Endodermal cell (in vitro differentiated cells): ENCODE measurements at places on chromosomes 1 and 21. TPM values are rescaled to one million over a fixed set of nuclear protein-coding genes. Genes with fewer than 3 reads are reported as not detected.

Gene HCRTR1
- not detected in 3 replicates for total RNA-seq

Gene LMOD1
- total RNA-seq: 0.46 to 0.60 TPM (median 0.49 TPM) in 3 replicates

Gene EPB41
- 55.7 and 60.3 TPM in 2 replicates for total RNA-seq

Gene NHLH1
- total RNA-seq: 0.38 and 0.57 TPM in 2 replicates

Gene SPSB1
- 10.3 to 26.9 TPM (median 25.2 TPM) in 3 replicates for total RNA-seq

Gene AMPD1
- total RNA-seq: not detected in 2 replicates

Gene CRYBG2
- total RNA-seq: 9.0 and 10.3 TPM in 2 replicates

Gene TTC24
- not detected in 3 replicates for total RNA-seq

Gene NPR1
- total RNA-seq: 2.1 to 3.6 TPM (median 2.7 TPM) in 3 replicates

Gene CFHR1
- total RNA-seq: not detected in 2 replicates

Gene ASH1L
- total RNA-seq: 28.6 and 37.0 TPM in 2 replicates

Gene DIP2A
- total RNA-seq: 39.3 and 51.0 TPM in 2 replicates

Gene DHX9
- total RNA-seq: 278 and 283 TPM in 2 replicates

Gene CLCNKB
- total RNA-seq: 3.6 to 5.7 TPM (median 3.8 TPM) in 3 replicates

- H3K27me3 ChIP-seq: no peaks in the 10 kb centered on the region
- peak overlapping the region; percentile 27 for H3K4me3 ChIP-seq
- peak; percentile 50 for DNase-seq
- peaks cover 13% of the 10 kb centered on the region for H3K4me1 ChIP-seq
- no peaks in the 10 kb centered on the region for H3K36me3 ChIP-seq
Measured at GRCh38 chr21:35316933-35317332, 267.8 kb upstream of the RUNX1 start.

GRCh38 chr1:37131281-37131680 is 97.0 kb upstream of the GRIK3 start:
- H3K27me3 ChIP-seq: peaks cover 10% of the 10 kb centered on the region
- H3K36me3 ChIP-seq: no peaks in the 10 kb centered on the region
- no peaks in the 10 kb centered on the region for H3K4me1 ChIP-seq
- no peak overlapping the region for H3K4me3 ChIP-seq

GRCh38 chr1:164731161-164731876 is 172.3 kb downstream of the PBX1 start:
- DNase-seq: no peak
- peaks cover 5% of the 10 kb centered on the region for H3K4me1 ChIP-seq
- H3K27me3 ChIP-seq: no peaks in the 10 kb centered on the region
- no peak overlapping the region for H3K4me3 ChIP-seq
- no peak overlapping the region for H3K27ac ChIP-seq
- H3K36me3 ChIP-seq: no peaks in the 10 kb centered on the region

DNA sequence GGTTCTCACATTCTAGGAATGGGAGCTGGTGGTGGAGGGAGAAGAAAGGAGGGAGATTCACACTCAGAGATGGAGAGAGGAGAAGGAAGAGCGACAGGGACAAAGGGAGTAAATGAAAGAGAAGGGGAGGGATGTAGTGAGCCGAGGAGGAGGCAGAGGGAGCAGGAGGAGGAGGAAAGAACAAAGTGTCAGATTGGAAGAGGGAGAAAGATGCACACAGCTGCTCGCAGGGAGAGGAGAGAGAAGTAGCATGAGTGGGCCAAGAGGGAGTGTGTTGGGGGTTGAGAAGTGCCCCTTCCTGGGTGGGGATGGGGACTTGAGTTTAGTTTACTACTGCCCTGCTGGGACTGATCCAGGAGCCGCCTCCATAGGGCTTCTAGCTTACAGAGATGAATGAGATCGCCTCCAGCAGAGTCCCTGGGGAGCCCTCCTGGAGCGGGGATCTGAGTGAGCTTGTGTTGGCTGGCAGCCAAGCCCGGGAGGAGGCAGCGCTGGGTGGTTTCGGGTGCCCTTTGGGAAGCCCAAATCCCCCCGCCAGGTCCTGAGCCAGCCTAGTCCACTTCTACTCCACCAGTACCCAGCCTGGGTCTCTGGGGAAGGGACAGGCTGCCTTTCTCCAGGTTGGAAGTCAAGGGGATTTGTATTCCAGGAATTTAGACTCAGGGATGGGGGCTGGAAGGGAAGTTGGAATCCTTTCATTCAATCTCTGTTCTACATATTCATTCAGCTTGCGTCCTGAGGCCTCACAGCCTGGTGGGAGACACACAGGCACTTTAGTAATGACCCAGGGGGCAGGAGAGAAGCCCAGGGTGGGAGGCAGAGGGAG is 20.9 kb downstream of the PTPRU start:
- DNase-seq: peak; percentile 62
- no peak overlapping the region for H3K27ac ChIP-seq
- H3K36me3 ChIP-seq: peaks cover 5% of the 10 kb centered on the region

- peaks cover 12% of the 10 kb centered on the region for H3K36me3 ChIP-seq
- H3K27me3 ChIP-seq: no peaks in the 10 kb centered on the region
- H3K4me1 ChIP-seq: no peaks in the 10 kb centered on the region
- H3K4me3 ChIP-seq: no peak overlapping the region
- H3K27ac ChIP-seq: no peak overlapping the region
Measured at GRCh38 chr1:87077959-87078639, 163.7 kb downstream of the HS2ST1 start.

GRCh38 chr1:8822373-8823294 is 5.2 kb upstream of the RERE start:
- H3K27ac ChIP-seq: no peak overlapping the region
- H3K27me3 ChIP-seq: no peaks in the 10 kb centered on the region
- H3K36me3 ChIP-seq: no peaks in the 10 kb centered on the region
- H3K4me3 ChIP-seq: no peak overlapping the region
- DNase-seq: peak; percentile 54
- no peaks in the 10 kb centered on the region for H3K4me1 ChIP-seq

DNA sequence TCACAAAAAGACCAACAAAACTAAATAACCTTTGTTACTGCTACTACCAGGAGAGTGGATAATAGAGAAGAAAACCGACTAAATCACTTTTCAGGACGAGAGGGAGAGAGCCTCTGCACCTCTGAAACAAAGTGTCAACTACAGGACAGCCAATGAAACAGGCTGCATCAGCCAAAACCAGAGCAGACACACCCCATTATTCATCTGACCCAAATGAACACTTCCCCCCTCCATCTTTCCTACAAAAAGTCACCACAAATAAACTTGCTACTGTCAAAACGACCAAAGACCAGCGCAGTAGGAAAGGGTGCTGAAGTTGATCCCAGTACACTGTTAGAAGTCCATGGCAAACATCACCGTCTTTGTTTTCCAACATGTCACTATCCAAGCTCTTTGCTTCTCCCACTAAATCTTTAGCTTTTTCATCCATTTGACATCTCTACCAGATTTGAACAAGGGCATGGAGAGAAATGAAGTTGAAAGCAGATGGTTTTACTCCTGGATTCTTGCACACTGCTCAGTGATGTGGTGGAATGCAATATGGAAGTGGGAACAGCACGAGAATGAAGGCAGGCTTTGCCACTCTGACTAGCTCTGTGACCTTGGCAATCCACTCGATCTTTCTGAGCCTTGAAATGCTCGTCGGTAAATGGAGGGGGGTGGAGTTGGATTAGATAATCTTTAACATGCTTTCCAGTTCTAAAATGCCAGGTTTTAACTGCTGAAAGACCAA is 20.5 kb downstream of the DSTYK start:
- H3K36me3 ChIP-seq: peaks cover 8% of the 10 kb centered on the region
- H3K27ac ChIP-seq: no peak overlapping the region
- H3K4me3 ChIP-seq: no peak overlapping the region
- H3K4me1 ChIP-seq: no peaks in the 10 kb centered on the region
- no peaks in the 10 kb centered on the region for H3K27me3 ChIP-seq

- no peaks in the 10 kb centered on the region for H3K27me3 ChIP-seq
- H3K27ac ChIP-seq: no peak overlapping the region
- H3K4me3 ChIP-seq: peak overlapping the region; percentile 90
- DNase-seq: no peak
- H3K4me1 ChIP-seq: no peaks in the 10 kb centered on the region
- peaks cover 9% of the 10 kb centered on the region for H3K36me3 ChIP-seq
Measured at GRCh38 chr1:162562470-162562828, 927 bp downstream of the UAP1 start.

DNA sequence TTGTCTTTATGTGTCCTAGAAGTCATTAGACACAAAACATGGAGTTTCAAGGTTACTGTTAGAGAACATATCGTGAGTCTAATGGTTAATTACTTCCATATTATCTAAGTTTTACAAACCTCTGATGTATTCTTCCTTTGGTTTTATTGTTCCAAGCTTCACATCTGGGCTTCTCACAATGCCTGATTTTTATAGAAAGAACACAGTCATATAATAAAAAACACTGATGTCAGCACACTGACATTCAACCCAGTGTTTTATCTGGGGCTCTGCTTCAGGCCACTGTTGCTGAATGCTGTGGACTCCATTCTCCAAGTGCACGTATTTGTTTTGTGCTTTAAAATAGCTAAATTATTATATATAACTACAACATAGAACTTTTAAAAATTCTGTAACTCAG is 232.9 kb downstream of the SMYD3 start:
- no peak overlapping the region for H3K4me3 ChIP-seq
- no peaks in the 10 kb centered on the region for H3K36me3 ChIP-seq
- DNase-seq: no peak
- no peaks in the 10 kb centered on the region for H3K4me1 ChIP-seq
- H3K27ac ChIP-seq: no peak overlapping the region
- H3K27me3 ChIP-seq: no peaks in the 10 kb centered on the region

- peaks cover 2% of the 10 kb centered on the region for H3K4me1 ChIP-seq
- H3K27me3 ChIP-seq: no peaks in the 10 kb centered on the region
- peaks cover 21% of the 10 kb centered on the region for H3K36me3 ChIP-seq
- H3K4me3 ChIP-seq: no peak overlapping the region
- peak overlapping the region; percentile 27 for H3K27ac ChIP-seq
- peak; percentile 78 for DNase-seq
Measured at GRCh38 chr1:151340870-151341754, 5.9 kb downstream of the RFX5 start.

GRCh38 chr1:153543736-153544135 is 1.9 kb downstream of the S100A4 start:
- peaks cover 12% of the 10 kb centered on the region for H3K4me1 ChIP-seq
- no peak overlapping the region for H3K4me3 ChIP-seq
- H3K27ac ChIP-seq: no peak overlapping the region
- DNase-seq: no peak
- H3K27me3 ChIP-seq: no peaks in the 10 kb centered on the region

DNA sequence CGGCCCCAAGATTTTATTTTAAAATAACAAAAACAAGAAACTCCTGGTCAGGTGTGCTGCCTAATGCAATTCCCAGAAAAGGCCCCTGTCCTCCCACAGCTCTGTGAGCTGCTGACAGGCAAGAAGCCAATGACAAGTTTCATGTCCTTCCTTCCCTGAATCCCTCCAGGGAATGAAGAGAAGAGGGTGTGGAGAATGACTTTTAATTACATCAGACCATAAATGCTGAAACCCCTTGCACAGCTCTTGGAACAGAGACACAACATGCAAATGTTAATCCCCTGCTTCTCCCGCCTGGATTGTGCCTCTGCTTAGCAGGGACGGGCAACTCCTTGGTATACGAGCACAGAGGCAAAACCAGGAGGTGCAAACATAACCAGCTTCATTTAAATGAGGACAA is 228.1 kb upstream of the CAMK1G start:
- no peak for DNase-seq
- H3K36me3 ChIP-seq: no peaks in the 10 kb centered on the region
- H3K4me3 ChIP-seq: no peak overlapping the region
- H3K4me1 ChIP-seq: peaks cover 5% of the 10 kb centered on the region
- no peaks in the 10 kb centered on the region for H3K27me3 ChIP-seq
- H3K27ac ChIP-seq: no peak overlapping the region

GRCh38 chr1:160761886-160762285 is 22.8 kb downstream of the SLAMF7 start:
- DNase-seq: no peak
- no peak overlapping the region for H3K4me3 ChIP-seq
- H3K36me3 ChIP-seq: no peaks in the 10 kb centered on the region
- H3K27ac ChIP-seq: no peak overlapping the region

- DNase-seq: peak; percentile 98
- peaks cover 22% of the 10 kb centered on the region for H3K36me3 ChIP-seq
- H3K27me3 ChIP-seq: peaks cover 12% of the 10 kb centered on the region
- H3K4me3 ChIP-seq: peak within 1 kb of the TSS; percentile 93
Measured at GRCh38 chr21:26845066-26845758, at the start of gene ADAMTS1. TSS of gene ADAMTS1 (minus strand) at chr21:26845409. CDS start at chr21:26844954, 455 bp downstream.
